ENCODE measurements at places on chromosomes 5 and 9.

GRCh38 chr9:25917731-25918362 lies 239.6 kb upstream of the TUSC1 start:
- DNase-seq, result no peak

DNA sequence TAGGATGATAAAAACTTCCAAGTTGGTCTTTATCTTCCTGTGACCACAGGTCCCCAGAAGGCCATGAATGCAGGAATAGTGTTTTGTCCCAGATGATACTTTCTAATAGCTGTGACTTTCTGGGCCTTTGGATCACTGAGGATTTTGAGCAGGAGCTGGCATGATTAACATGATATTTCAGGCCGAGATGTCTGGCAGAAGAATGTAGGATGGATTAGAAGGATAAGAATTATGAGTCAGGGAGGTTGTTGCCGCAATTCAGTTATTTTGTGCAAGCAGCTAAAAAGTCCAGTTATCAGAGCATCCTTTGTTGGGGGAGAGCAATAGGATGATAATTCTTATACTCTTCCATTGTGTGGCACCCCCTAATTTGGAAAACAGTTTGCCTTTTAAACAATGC lies 189.7 kb downstream of the PSAT1 start:
- DNase-seq, result no peak

DNA sequence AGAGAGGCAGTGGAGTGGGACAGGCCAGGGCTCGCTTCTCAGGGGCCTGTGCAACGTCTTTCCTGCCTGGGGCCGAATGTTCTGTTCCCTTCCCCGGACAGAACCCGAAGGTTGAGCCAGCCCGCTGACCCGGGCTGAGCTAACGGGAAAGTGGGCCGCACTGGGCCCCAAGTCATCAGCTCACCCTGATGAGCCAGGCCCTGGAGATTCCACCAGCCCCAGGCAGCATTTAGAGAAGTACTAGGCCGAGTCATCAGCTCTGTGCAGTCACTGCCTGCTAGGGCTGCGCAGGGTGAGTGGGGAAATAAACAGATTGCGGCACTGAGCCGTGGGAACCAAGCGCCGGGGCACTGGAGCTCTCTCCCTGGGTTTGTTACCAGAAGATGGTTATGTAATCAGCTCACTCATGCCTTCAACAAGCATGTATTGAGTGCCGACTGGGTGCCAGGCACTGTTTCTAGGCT lies 29.1 kb upstream of the DUSP1 start:
- DNase-seq, result no peak

DNA sequence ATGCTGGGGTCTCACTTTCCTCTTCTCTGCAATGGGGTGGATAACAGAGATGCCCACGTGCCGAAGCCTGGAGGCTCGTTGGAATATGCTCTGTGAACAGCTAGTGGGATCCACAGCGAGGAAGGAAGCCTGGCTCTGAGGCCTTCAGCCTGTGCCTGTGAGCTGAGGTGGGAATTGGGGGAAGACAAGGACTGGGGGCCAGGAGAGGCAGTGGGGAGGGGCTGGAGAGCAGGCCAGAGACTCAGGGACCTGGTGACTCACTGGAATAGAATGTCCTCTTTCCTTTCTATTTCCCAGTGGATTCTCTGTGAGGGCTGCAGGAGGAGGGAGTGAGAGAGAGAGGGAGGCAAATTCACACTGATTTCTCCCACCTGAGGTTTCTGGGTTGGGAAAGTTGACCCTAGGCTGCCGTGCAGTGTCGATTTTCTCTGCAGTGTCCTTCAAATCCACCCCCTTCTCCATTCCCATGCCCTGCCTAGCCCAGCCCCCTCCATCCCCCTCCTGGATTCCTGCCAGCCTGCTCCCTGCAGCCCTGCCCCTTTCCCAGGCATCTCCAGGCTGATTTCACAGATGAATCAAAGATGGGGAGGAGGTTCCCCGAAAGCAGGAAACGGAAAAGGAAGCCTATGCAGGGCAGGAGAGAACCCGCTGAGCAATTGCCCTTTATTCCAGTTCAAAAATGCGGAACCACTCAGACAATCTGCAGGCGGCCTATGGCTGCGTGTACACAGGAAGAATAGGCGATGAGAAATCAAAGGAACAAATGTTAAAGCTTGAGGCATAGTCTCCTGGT lies 1.4 kb upstream of the SPAAR start:
- no peak for DNase-seq

Measured in activated T-helper 1 cell treated with anti-CD3 and anti-CD28 coated beads, Interleukin-2, amount 50 U/mL, for 16 hours (primary cell).